ENCODE measurements at places on chromosomes 13 and 19. TPM values are rescaled to one million over a fixed set of nuclear protein-coding genes. Genes with fewer than 3 reads are reported as not detected.

The ATXN8OS gene
- not detected for total RNA-seq

The ANKRD24 gene
- 1.2 TPM for total RNA-seq

The ZNF534 gene
- total RNA-seq = not detected

The SGCG gene
- total RNA-seq = not detected

The IQCN gene
- total RNA-seq = 0.29 TPM

The EEF1AKMT1 gene
- total RNA-seq = 11.0 TPM

The SLC6A16 gene
- 0.46 TPM for total RNA-seq

The JUNB gene
- total RNA-seq = 87.1 TPM

The GNG7 gene
- 0.10 TPM for total RNA-seq

The NLRP5 gene
- not detected for total RNA-seq

The SPC24 gene
- 22.2 TPM for total RNA-seq

The MISP gene
- total RNA-seq = not detected

The APOC1 gene
- 0.87 TPM for total RNA-seq

The FGF9 gene
- not detected for total RNA-seq

The CEACAM8 gene
- total RNA-seq = not detected

The SMIM24 gene
- total RNA-seq = not detected

The ZNF20 gene
- 4.9 TPM for total RNA-seq

The ZNF443 gene
- 1.2 TPM for total RNA-seq

The PLA2G4C gene
- total RNA-seq = 5.3 TPM

The GPR183 gene
- total RNA-seq = not detected

The CNN1 gene
- total RNA-seq = 6.5 TPM

The KIR3DL2 gene
- total RNA-seq = not detected

The ATG4D gene
- 24.7 TPM for total RNA-seq

The LPAR6 gene
- total RNA-seq = 6.2 TPM

The LGALS14 gene
- not detected for total RNA-seq

The DCAF15 gene
- total RNA-seq = 29.0 TPM

The FFAR2 gene
- not detected for total RNA-seq

The IL17D gene
- 0.55 TPM for total RNA-seq

The CCDC9 gene
- total RNA-seq = 25.2 TPM

The PSMD8 gene
- 264 TPM for total RNA-seq

The KLK12 gene
- total RNA-seq = not detected

The UPF3A gene
- total RNA-seq = 42.9 TPM

The ADGRE3 gene
- total RNA-seq = not detected

The HPN gene
- not detected for total RNA-seq

The SHKBP1 gene
- total RNA-seq = 60.9 TPM

The NOSIP gene
- 78.3 TPM for total RNA-seq

The ZNF554 gene
- 2.5 TPM for total RNA-seq

The TNFSF11 gene
- not detected for total RNA-seq

The IZUMO2 gene
- not detected for total RNA-seq

The EDNRB gene
- total RNA-seq = not detected

The LCP1 gene
- total RNA-seq = not detected

The GRIN3B gene
- 0.47 TPM for total RNA-seq

The C19orf81 gene
- 0.64 TPM for total RNA-seq

The PPFIA3 gene
- 2.6 TPM for total RNA-seq

The MARK4 gene
- 44.6 TPM for total RNA-seq

Data from HFFc6 (cell line).